Fibroblast of the conjunctiva (primary cell): ENCODE measurements at places on chromosomes 3 and 15.
A peak's percentile ranks its signal among the peaks of the same experiment; 100 is the strongest.

GRCh38 chr3:186012137-186012536 lies 74.3 kb upstream of the TRA2B start:
- DNase-seq, result no peak

DNA sequence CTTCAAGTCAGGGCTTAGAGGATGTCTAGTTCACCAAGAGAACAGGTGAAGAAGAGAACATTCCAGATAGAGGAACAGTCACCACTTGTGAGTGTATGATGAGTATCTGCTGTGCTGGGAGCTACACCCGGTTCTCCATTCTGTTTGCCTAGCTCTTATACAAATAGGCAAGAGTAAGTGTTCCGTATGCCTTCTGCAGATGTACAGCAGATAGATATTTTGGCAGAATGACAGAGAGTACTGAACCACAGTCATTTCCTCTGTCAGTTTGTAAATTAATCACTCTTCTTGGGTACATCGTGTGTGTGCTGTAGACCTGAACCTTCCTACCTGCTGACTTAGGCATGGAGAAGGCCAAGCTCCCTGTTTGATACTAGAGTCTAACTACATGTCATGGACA lies 108.3 kb upstream of the CTDSPL start:
- DNase-seq, result no peak

DNA sequence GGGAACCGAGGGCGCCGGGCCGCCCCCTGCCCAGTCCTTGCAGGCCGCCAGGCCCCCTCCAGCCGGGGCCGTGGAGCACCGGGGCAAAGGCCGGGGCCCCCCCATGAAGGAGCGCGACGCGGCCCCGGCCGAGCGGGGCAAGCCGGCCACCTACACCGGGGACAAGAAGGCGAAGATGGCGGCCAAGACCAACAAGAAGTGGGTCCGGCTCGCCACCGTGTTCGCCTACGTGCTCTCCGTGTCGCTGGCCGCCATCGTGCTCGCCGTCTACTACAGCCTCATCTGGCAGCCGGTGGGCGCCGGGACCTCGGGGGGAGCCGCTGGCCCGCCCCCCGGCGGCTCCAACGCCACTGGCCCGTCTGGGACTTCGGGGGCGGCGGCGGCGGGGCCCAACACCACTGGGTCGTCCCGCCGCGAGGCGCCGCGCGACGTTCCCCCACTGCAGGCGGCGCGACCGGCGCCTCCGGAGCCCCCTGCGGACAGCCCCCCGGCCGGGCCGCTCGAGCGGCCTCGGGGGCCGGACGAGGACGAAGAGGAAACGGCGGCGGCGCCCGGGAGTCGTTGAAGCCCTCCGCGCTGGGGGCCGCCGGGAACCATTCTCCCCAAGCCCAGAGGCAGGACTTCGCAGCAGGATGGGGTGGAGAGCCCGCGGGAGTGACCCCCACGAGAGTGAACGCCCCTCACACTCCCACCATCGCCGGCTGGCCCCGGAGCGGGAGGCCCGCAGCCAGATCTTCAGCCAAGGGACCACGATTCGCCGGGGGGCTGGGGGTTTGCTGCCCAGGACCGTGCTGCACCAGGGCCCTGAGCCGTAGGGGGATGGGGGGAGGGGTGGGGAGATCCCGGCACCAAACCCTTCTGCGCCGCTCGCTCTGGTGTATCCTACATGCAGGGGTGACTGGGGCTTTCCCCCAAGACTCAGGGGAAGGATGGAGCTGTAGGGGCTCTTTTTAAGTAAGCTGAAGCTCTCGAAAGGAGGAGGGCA lies 753 bp downstream of the INAFM2 start:
- no peak for DNase-seq

DNA sequence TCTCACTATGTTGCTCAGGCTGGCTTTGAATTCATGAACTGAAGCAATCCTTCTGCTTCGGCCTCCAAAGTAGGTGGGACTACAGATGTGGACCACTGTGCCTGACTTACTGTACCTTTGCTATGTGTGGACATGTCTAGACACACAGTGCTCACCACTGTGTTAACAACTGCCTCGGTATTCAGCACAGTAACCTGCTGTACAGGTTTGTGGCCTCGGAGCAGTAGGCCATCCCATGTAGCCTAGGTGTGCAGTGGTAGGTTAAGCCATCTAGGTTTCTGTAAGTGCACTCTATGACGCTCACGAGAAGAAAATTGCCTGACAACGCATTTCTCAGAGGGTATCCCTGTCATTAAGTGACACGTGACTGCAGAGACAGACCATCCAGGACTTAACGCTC lies 70.3 kb downstream of the TAMM41 start:
- DNase-seq, result no peak

DNA sequence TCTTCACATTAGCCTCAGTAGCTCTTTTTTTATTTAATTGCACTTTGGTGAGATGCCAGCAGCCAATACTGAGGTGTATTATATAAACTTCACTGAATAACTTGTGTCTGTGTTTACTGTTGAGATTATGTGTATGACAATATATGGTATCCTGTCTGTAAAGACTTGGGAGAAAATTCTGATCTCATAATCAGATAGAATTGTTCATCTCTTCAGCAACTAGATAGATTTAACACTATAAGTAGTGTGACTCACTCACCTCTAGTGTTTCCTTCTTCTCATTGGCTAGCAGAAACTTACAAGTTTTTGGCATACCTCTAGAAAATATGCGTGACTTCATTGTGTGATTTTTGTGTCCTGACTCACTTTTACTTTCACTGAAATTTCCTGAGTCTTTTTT lies 67.6 kb upstream of the TGFBR2 start:
- no peak for DNase-seq

DNA sequence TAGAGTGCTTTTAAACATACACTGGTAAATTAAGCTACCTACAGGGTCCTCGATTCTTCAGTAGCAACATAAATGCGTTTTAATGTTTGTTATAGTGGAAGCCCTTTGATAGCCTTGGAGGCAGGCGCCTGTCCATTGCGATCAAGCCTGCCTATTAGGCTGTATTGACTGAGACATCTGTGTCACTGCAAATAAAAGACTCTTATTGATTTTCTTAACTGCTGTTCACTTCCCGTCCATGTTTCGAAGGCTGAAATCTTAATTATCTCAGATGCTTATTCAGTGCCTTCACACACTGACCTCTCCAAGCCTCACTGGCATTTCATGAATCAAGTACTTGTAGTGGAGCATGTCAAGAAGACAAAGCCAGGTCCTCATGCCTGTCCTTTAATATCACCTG lies 51.1 kb downstream of the MAP2K5 start:
- no peak for DNase-seq

DNA sequence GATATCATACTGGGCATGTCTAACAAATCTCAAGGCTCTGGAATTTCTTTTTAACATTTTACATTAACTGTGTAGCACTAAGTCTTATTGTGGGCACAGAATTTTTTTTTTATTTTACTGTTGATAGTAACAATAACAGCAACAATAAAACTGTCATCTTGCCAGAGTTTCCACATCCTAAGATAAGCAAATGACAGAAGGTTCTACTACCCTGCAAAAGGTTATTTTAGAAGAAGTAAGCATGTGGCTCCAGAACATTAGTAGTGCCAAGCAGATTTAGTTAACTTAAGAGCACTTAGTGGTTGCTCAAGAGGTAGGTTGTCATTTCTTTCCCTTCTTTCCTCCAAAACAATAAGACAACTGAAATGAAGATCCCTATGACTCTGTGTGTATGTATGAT lies 743.0 kb upstream of the CBLB start:
- DNase-seq, result no peak

GRCh38 chr3:160343132-160343531 lies 55.9 kb downstream of the IFT80 start:
- peak; percentile 13 for DNase-seq

- DNase-seq, result peak; percentile 70
Observed at GRCh38 chr3:102206511-102207031, 228.2 kb upstream of the ZPLD1 start.

DNA sequence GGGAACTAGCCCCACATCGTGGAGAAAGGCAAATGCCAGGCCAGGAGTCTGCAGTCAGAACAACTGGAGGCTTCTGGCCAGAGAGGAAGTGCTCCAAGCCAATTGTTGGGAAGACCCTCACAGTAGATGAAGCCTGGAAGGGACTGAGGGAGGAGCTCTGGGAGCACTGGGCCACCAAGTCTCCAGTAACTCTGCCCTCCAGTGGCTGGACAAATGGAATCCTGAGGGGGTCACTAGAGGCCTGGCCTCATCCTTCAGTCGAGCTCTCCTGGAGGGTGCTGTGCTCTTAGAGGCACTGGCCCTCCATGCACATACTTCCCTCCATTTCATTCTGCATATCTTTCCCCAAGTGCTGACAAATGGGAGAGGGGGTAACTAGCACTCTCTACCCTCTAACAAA lies 103.0 kb downstream of the MYLK start:
- no peak for DNase-seq

GRCh38 chr3:184648636-184649035 lies 63.2 kb downstream of the MAGEF1 start:
- no peak for DNase-seq

DNA sequence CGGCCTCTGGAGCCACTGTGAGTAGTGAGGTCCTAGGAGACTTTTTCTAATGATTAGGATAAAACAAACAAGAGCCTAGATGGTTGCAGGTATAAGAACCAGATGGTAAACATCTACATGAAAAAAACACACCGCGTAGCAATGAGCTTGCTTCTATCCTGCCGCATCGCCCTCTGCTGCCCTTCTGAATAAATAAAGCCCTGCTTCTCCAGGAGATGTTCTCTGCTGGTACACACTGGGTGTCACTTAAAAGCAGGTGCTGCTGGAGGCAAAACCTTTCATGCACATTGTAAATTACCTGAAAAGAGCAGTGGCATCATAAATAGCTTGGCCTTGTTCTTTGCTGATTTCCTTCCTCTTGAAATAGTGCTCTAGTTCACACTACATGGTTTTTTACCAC lies 164.4 kb upstream of the TOPAZ1 start:
- DNase-seq, result no peak

DNA sequence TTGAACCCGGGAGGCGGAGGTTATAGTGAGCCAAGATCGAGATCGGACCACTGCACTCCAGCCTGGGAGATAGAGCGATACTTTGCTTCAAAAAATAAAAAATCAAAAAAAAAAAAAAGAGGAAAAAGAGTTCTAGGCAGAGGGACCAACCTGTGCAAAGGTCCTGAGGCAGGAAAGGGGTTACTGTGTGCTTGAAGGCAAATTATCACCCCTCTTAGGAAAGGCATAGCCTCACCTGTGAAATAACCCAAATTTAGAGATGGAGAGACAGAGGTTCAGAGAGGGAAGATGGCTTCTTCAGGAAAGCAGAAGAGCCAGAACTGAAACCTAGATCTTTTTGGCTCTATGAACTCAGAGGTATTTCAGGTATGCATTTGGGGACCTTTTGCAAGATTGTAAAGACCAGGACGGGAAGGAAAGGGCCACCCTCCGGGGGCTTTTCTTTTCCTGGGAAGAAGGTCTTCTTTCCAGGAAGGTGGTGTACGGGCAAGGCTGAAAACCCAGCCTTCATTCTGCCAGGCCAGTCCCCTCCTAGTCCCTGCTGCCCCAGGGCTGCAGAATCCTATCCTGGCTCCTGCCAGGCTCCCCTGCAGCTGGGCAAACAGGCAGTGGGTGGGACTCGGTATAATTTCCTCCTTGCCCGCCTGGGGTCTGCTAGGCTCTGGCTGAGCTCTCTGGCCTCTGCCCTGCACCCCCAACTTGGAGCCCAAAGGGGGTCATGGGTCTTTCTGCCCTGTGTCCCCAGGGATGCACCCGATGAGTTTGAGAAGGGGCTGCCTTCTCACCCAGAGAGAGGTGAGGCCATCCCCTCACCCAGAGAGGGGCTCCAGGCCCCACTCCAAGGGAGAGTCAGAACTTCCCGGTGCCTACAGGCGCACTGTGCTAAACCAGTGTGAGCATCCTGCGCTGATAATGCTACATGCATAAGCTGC lies 14.4 kb upstream of the CSK start:
- no peak for DNase-seq

DNA sequence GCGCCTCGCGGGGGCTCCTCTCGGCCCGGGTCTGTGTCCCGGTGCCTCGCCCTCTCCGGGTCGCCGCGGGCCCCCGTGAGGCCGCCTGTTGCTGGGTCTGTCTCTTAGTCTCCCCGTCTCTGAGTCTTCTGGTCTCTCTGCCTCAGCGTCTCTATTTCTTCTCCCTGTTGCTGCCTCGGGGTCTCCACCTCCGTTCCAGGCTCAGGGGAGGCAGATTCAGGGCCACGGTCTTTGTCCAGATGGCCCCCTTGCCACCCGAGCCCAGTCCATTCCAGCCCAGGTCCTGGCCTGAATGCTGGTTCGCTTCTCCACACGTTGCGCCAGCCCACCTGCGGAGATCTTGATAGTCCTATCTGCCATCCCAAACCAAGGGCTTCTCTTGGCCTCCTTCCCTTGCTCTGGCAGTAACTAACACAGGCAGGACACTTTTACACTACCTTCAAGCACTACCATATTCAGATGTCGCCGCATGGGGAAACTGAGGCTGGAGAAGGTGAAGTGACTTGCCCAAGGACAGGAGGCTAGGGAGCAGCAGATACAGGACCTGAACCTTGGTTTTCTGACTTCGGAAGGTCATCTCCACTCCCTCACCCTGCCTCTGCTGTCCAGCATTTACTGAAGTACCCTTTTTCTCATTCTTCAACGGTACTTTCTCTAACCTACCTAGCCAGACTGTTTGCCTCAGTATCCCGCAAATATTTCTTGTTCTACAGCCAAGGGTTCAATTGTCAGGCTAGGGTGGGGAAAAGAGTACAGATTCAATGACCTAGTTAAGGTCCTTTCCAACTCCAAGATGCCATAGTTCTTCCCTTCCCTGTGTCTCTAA lies 616 bp upstream of the IGDCC4 start:
- DNase-seq, result no peak

DNA sequence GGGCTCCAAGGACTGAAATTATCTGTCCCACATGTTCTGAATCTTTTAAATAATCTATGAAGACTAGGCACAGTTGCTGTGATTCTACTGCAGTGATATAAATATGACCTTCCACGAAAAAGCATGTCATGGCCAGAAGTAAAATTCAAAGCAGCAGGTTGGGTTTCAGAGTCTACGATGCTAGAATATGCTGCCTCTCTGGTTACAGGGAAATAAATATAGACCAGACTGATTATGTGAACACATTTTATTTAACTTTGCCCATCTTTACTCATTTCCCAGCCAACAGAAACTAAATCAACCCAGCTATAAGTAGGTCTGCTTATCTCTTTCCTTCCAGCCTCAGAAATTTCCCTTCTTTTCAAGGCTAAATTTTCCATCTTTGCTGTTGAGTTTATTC lies 19.9 kb upstream of the TM6SF1 start:
- DNase-seq, result no peak

- no peak for DNase-seq
Observed at GRCh38 chr3:106348139-106348690, 479.4 kb upstream of the CBLB start.

DNA sequence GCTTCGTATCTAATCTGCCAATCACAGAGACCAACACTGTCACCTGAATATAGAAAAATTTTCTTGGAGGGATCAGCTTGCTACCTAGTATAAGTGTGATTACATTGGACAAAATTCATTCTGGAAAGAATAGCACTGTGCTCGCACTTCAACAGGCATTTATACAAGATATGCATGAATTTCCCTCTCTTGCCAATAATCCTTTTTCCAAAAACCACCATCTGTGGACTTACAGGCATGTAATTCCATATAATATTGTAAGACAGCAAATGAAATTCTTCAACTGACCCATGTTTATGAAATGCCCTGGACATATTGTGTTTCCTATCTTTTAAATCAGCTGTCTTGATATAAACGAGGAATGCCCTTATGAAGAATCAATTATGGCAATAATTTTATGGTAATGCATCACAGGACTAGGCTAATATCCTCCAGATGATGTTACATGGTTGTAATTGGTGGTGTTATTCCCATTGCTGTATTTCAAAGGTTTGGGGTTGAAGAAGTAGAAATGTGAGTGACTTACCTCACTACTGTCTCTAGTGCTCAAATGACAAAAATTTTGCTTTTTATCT lies 861.4 kb upstream of the NECTIN3 start:
- no peak for DNase-seq
